Adrenal gland (tissue), 19 donors: ENCODE measurements at places on chromosomes 2 and 18. TPM values are rescaled to one million over a fixed set of nuclear protein-coding genes. Genes with fewer than 3 reads are reported as not detected.
A peak's percentile ranks its signal among the peaks of the same experiment; 100 is the strongest.

Gene GULP1
- total RNA-seq, result 50.2 TPM

Gene VWC2L
- not detected for total RNA-seq

- no peak for DNase-seq
Measured at GRCh38 chr2:73886357-73886756, 6.5 kb upstream of the ACTG2 start.

- no peak for DNase-seq
Measured at GRCh38 chr2:18771212-18771611, 181.8 kb upstream of the NT5C1B start.

GRCh38 chr2:219441451-219442255 is 7.0 kb downstream of the SPEG start:
- DNase-seq, result no peak

DNA sequence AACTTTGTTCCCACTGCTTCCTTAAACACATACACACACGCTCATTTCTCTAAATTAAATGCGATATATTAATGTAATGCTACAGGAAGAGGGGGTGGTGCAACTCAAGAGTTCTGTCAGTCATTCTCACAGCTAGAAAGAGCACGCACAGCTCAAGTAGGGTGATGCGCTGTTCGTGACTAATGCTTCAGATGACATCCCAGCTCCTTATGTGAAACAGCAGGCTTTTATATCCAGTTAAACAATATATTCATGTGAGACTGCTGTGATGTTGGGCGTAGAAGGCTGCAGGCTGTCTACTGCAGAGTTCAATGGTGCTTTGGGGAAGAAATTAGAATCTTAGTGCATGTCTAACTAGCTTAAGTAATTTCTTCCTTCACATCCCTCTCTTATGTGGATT is 912.6 kb upstream of the FSHR start:
- DNase-seq, result no peak

DNA sequence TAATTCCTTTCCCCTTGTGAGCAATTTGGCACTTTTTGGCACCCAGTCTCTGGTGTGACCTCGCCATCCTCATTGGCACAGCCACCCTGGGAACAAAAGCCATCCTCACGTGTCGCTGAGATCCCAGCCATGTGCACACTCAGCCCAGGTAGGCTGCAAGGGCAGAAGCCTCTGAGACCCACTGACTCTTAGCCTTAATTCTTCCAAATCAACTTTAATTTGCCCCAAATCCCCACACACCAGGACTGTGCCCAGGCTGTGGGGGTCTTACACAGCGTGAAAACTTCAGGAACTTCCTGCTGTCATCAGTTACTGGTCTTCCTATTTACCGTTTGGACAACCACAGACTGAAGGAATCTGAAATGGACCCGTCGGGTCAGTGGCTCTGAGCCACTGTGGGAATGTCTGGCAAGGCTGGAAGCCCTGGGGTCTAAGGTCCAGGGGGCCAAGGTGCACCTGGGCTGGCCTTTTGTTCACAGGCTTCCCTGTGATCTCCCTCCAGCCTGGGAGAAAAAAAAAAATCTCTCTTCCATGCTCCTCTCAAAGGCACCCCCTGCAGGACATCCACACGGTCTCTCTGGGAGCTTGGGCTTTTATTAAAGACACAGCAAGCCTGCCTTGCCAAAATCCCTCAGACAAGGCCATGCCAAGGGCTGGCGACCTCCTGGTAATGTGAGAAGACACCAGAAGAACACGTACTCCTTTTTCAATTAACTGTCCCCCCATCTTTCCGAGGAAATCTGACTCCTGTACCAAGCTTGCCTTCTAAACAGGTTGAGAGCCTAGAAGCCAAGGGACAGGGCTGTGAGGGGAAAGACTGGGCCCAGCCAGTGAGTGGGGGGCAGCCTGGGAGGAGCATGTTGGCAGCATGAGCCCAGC is 42.1 kb upstream of the LAPTM4A start:
- DNase-seq, result peak; percentile 80

GRCh38 chr2:121272596-121272995 is 12.4 kb downstream of the TFCP2L1 start:
- no peak for DNase-seq

DNA sequence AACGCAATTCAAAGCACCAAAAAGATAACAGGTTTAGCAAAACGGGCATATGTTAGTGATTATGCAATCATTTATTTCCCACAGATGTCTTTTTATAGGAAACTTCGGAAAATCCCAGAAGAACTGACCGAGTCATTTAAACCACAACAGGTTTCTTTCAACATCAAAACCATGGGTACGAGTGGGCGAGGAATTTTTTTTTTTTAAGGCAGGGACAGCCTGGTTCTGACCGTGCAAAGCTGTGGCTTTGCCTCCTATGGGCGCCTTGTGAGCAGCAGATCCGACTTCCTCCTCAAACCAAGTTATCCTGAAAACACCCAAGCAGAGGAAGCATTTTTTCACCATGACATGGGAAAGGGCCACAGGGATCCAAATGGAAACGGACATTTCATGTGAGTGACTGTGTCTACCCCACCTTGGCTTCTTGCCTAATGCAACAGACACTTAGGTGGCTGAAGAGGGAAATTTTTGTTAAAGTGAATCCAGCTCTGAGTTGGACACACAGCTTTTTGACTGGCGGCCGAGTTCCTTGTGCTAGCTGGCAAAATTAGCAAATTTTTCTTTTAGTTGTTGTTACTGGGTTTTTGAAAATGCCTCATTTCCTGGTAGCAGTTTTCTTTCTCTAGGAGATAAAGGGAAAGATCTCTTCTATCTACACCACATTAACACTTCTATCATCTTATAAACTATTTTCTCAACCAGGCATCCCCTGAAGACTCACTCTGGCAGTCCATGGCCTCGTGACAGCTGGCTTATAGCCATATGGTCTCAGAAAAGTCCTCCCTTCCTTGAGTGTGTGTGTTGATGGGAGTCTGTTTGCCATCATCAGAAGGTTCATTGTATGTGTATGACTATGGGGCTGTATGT is 487.4 kb upstream of the ZEB2 start:
- no peak for DNase-seq

DNA sequence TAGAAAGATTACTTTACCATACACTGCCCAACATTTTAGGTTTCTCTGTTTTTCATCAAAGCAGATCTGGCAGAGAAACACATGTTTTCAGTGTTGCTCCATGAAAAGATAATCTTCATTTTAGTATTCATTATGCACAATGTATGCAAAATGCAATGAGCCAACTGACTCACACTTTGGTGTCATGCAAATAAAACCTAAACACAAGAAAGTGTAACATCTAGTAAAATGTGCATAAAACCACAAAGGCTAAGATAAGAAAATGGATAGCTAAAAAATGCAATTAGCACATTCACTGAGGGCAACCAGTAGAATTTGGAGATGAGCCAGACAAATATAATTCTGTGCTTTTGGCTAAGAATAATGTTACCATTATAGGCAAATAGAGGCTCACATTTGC is 203.5 kb upstream of the UBE2E3 start:
- no peak for DNase-seq

GRCh38 chr18:63233334-63233733 is 86.2 kb downstream of the BCL2 start:
- no peak for DNase-seq
